ENCODE measurements at places on chromosomes 6 and 20.
A peak's percentile ranks its signal among the peaks of the same experiment; 100 is the strongest.

- DNase-seq, result no peak
Observed at GRCh38 chr6:144595266-144595665, 310.1 kb downstream of the UTRN start.

DNA sequence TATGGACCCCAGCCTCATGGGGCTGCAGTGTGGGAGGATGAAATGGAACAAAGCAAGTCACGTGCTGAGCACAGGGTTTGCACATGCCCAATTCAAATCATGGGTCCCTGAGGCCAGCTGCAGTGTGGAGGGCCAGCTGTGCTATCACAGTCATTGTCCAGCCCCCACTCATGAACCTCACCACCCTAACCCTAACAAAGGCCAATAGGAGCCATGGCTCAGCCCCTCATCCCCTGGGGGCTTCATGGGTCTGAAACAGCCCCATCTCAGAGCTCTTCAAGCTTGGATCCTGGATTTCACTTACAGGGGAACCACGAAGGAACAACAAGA is 125.6 kb upstream of the MAFB start:
- no peak for DNase-seq

GRCh38 chr6:82270881-82271635 is 23.5 kb upstream of the IBTK start:
- DNase-seq, result no peak

GRCh38 chr6:113594726-113595125 is 262.4 kb upstream of the MARCKS start:
- no peak for DNase-seq

DNA sequence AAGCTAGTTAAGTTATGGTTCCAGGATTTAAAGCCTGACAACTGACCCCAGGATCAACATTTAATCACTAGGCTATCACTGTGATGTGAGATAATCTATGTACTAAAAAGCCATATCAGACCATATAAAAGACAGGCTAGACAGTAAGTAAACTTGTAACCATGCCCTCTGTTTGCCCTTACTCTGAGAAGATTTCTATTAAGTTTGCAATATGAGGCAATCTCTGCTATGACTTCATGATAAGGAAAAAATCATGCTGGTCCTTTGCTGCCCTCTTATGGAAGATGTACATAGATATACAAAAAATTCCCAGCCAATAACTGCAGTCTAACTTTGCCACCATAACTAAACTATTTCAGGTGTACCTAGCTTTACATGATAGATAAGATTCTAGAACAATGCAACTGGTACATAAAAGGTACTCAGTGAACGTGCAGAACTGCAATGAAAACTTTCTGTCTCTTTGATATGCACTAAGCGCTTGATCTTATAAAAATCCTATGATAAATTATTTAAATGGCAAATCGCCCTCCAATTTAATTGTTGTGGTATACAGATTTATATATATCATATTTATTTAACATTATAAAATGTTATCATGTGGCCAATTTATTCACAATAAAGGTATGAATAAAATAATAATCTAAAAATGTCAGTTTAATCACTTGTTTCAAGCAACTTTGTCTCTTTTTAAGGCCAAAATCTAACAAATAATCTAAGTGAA is 70.5 kb downstream of the FAM217A start:
- no peak for DNase-seq

DNA sequence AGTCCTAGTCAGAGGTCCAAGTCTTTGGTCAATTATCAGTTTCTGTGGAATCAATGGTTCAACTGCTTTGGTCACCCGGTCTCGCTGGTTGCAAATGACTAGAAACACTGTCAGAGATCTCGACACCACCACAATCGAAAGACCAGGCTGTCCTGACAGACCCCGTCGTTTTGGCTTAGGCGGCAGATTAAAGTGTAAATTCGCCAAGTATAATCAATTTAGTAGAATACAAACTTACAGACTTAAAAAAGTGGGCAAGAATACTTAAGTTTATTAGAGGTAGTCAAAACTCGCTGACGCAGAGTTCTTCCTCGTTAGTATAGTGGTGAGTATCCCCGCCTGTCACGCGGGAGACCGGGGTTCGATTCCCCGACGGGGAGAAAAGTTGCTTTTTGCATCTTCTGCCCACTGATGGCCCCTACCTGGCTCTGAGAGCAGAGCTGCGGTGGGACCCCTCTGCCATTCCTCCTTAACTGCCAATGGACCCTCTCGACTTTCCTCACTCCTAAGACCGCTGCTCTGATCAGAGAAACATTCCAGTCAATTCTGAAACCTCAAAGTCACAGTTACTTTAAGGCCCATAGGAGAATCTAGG is 30.6 kb upstream of the ZNF184 start:
- DNase-seq, result peak; percentile 53

- no peak for DNase-seq
Observed at GRCh38 chr6:42520786-42521607, 42.8 kb upstream of the UBR2 start.

DNA sequence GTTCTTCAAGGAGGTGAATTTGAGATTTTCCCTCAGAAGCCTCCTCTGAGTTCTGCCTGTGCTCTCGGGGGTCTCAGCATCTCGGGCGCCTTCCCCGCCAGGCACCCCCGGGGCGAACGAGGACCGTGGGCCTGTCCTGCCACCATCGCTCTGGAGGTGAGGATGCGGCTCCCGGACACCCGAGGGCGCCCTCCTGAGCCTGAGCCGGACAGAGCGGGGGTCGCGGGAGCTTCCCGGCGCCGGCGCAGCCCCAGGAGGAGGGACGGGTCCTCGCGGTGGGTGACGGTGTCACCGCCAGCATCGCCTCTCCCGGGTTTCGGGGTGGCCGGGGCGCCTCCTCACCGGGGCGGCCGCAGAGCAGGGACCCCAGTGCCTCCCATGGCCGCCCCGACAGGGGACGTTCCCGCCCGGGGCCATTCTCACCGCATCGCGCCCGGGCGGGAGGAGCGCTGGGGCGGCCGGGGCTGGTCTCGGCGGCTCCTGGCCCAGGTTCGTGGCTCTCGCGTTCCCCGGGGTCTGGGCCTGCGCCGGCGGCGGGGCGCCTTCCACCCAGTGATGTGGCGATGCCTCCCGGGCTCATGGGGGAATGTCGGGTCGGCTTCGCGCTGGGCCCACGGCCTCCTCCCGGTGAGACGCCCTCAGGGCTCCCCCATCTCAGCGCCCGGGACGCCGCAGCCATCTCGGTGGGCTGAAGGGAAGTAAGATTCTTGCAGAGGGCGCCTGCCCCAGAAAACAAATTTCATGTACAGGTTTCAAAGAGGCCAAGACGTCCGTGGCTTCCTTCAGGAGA is 210.5 kb downstream of the ERMARD start:
- no peak for DNase-seq

GRCh38 chr6:166343150-166343487 is 774 bp upstream of the SFT2D1 start:
- DNase-seq, result no peak

- peak; percentile 41 for DNase-seq
Observed at GRCh38 chr6:151391471-151392413, at the start of gene ZBTB2. Gene ZBTB2, minus strand, starts transcription at chr6:151391559. Its CDS starts 17,922 bp downstream, at chr6:151373637.

- no peak for DNase-seq
Observed at GRCh38 chr20:11080010-11080409, 406.2 kb upstream of the JAG1 start.

GRCh38 chr6:46556053-46556452 is 64.8 kb upstream of the RCAN2 start:
- DNase-seq, result no peak

GRCh38 chr6:41531016-41531415 is 15.2 kb upstream of the FOXP4 start:
- DNase-seq, result no peak

- DNase-seq, result no peak
Observed at GRCh38 chr20:58424218-58424969, 35.4 kb downstream of the VAPB start.

GRCh38 chr6:81614292-81614691 is 138.2 kb downstream of the TENT5A start:
- no peak for DNase-seq

- no peak for DNase-seq
Observed at GRCh38 chr6:27873021-27873940, 38.9 kb downstream of the OR2B2 start.

GRCh38 chr20:63810730-63811490 is 20.2 kb downstream of the ZBTB46 start:
- no peak for DNase-seq

- DNase-seq, result no peak
Observed at GRCh38 chr6:97207383-97207782, 75.6 kb downstream of the MMS22L start.

- no peak for DNase-seq
Observed at GRCh38 chr6:21946298-21946783, 350.5 kb downstream of the PRL start.

- no peak for DNase-seq
Observed at GRCh38 chr6:17100806-17101205, 1.0 kb upstream of the STMND1 start.

DNA sequence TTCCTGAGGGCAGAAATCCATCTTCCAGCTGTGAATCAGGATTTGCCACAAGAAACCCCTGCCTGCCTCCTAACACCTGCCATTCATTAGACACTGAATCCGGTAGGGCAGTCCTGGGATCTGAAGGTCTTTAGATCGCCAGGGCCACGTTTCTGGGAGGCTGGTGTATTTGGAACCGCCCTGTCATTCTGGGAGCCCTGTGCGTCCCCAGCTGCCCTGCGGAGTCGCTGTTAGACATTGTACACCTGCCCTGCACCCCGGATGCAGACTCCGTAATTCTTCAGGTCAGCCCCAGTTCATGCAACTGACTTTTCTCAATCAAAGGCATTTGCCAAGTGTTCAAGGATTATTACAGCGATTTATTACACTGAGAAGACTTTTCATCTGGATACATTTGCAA is 193.2 kb downstream of the TBC1D7 start:
- DNase-seq, result no peak

DNA sequence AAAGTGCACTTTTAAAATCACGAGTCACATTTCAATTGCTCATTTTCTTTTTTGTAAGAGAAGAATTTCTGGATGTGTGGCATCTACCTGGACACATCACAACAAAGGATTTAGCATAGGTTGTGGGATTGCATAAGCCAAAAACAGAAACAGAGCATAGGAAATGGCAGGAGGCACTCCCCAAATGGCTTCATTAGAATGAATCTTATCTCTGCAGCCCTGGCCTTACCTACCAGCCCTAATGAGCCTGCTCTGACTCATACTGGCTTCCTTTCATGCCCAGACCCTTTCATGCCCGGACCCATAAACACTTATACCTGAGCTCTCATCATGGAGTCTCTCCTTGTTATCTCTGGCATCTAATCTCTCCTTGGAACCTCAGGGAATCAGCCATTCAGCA is 23.9 kb upstream of the SPTLC3 start:
- DNase-seq, result no peak

- DNase-seq, result no peak
Observed at GRCh38 chr20:32731882-32732266, 11.4 kb downstream of the COMMD7 start.

GRCh38 chr20:32642257-32643046 is 31.3 kb downstream of the C20orf203 start:
- no peak for DNase-seq

GRCh38 chr6:134875367-134875766 is 74.5 kb downstream of the ALDH8A1 start:
- DNase-seq, result no peak

- DNase-seq, result no peak
Observed at GRCh38 chr6:156949376-156949775, 172.2 kb downstream of the ARID1B start.

GRCh38 chr6:42166444-42167141 is 6.6 kb upstream of the GUCA1A start:
- DNase-seq, result peak; percentile 67

DNA sequence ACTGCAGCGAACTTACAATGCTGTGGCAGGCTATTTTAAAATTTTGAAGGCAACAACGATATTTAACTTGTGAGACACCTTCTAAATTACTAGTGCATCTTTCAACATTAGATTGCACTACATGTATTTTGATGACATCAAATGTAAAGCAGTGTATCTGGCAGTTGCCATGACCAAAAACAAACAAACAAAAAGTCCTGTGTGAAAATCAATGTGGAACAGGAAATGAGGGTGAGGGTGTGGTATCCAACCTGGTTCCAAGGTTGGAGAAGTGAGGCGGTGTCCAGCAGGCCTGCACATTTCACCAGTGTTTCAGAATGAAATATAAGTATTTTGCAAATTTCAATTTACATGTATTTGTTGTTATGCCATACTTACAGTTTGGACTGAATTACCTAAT is 112.0 kb downstream of the LAMP5 start:
- DNase-seq, result no peak

- no peak for DNase-seq
Observed at GRCh38 chr6:157380458-157380778, 572 bp upstream of the ZDHHC14 start.

DNA sequence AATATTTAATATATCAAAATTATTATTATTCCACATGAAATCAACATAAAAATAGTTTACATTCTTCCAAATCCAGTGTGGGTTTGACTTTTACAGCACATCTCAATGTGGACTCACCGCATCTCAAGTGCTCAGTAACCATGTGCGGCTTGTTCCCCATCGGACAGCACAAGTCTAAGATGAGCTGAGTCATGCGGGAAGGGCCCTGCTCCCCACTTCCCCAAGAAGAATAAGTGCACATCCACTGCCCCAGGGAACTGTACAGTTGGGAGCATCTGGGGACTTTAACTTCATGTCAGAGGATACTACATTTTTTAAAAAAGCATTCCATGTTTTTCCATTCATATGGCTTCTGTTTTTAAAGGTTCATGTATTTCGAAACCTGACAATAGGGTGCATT is 325.6 kb downstream of the BTBD3 start:
- DNase-seq, result no peak

DNA sequence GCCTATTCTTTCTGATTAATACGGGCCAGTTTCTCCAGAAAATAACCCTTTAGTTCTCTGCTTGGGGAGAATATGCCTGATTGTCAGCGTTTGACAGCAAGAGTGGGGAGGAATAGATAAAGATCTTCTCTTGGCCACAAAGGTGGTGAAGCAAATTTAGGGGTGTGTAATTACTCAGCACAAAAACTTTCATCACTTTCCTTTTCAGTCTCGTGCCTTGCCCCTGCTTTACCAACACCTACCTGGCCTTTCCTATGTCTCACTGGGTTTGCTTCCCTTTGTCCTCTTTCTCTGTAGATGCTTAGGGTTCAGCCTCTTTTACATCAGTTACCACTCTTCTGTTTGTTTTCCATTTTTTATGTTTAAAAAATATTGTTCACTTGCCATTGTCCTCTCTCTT is 99.2 kb downstream of the MCHR2 start:
- DNase-seq, result no peak

DNA sequence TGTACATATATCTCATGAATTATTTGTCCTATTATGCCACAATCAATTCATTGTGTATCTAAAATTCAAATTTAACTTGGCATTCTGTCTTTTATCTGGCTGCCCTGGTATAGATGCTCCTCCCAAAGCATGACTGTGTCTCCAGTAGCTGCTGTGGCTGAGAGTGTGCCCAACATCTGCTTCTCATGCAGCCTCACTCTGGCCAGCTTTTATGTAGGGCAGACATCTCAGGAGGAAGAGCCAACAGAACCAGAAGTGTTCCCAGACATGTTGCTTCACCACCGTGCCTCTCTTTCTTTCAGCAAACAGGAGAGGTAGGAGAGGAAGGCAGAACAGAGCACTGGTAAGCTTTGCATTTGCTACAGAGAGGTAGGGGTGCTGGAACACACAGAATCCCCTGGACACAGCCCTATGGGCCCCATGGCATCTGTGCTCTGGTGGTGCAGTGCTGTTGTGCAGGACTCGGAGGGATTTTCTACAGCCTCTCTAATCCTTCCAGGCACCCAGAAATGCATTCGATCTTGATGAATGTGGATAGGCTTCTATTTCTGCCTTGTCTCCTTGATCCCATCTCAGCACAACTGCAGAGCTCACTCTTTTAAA is 637.1 kb downstream of the UTRN start:
- no peak for DNase-seq
